Astrocyte (in vitro differentiated cells and primary cell): ENCODE measurements at places on chromosomes 13 and 19.

DNA sequence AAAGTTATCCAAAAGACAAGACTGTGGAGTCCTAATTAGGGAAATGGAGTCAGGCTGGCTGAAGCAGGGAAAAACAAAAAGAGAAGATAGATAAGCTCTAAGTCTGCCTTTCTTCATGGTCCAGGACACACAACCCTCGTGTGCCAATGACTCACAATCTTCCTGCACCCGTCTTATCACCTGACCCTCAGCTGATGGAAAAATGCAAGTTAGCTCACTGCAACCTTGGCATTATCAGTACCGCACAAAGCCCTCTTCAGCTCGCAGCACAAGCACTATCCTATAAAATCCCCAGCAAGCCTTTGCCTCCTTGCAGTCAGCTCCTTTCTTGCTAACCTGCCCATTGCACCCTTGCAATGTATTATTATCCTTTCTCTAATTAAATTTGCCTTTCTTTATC, 4.3 kb downstream of the OR7A5 start:
- no peak overlapping the region for H3K4me3 ChIP-seq
- H3K27me3 ChIP-seq = no peaks in the 10 kb centered on the region
- DNase-seq = no peak
- no peaks in the 10 kb centered on the region for H3K4me1 ChIP-seq
- no peaks in the 10 kb centered on the region for H3K36me3 ChIP-seq

GRCh38 chr19:13302526-13303270, 152.5 kb downstream of the IER2 start:
- no peak for DNase-seq
- H3K4me1 ChIP-seq = no peaks in the 10 kb centered on the region
- H3K27ac ChIP-seq = no peak overlapping the region

GRCh38 chr13:111328574-111329410, 8.3 kb downstream of the TEX29 start:
- no peaks in the 10 kb centered on the region for H3K4me1 ChIP-seq
- H3K36me3 ChIP-seq = no peaks in the 10 kb centered on the region
- DNase-seq = no peak
- no peak overlapping the region for H3K27ac ChIP-seq
- no peaks in the 10 kb centered on the region for H3K27me3 ChIP-seq
- no peak overlapping the region for H3K4me3 ChIP-seq

- H3K4me1 ChIP-seq = peaks cover 6% of the 10 kb centered on the region
- peaks cover 12% of the 10 kb centered on the region for H3K36me3 ChIP-seq
- H3K4me3 ChIP-seq = no peak overlapping the region
- H3K27me3 ChIP-seq = no peaks in the 10 kb centered on the region
- no peak overlapping the region for H3K27ac ChIP-seq
- no peak for DNase-seq
Measured at GRCh38 chr13:26682606-26683005, 78.0 kb downstream of the GPR12 start.
